ENCODE measurements at places on chromosomes 2 and 18.

- DNase-seq: no peak
Measured at GRCh38 chr2:233297076-233297475, 10.5 kb upstream of the SAG start.

DNA sequence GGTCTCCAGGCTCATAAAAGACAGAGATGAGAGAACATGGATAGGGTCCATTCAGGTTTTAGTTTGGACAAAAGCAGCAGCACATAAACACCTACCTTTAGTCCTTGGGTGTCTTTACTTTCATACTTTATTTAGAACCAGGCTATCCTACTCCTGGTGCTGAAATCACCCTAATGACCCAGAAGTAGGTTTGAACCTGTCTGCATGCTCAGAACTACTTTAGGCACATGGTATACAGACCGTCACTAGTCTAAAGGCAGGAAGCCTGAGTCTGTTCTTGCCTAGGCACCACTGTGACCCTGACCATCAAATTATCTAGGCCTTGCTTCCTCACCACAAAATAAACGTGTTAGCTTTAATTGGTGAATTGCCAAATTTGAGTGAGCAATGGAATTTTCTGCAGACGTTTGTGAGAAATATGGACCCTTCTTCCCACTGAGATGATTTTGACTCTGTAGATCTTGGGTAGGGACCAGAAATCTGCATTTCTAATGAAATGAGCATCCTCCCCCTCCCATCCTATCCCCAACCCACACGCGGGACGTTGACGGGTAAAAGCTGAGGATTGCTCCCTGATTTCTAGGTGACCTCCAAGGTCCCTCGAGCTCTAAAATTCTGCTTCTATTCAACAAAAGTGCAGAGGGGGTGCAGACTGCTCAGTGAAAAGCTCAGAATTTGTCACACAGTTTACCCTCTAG is 75.1 kb downstream of the PLEKHM3 start:
- no peak for DNase-seq

GRCh38 chr2:175220075-175220474 is 38.6 kb upstream of the ATP5MC3 start:
- no peak for DNase-seq

GRCh38 chr18:78659057-78659456 is 320.6 kb upstream of the SALL3 start:
- DNase-seq: no peak

DNA sequence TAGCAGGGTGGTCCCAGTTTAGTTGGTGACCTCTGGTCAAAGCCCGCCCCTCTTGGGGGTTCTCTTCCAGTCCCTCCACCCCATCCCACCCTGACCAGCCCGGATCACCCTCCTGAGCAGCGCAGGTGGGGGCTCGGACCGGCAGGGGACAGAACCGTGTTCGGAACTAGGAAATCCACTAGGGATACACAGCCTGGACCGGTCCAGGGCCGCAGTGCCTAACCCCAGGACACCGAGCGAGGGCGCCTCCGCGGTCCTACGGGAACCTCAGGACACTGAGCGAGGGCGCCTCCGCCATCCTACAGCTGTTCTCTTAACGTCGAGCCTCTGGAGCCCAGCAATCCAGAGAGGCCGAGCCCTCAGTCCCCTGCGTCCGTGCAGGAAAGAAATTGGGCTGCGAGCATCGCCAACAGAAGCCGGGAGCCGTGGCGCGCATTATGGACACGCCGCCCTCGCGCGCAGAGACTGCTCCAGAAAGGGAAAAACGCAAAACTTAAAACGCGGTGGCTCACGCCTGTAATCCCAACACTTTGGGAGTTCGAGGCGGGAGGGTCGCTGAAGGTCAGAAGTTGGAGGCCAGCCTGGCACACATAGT is 8.5 kb downstream of the RAX start:
- DNase-seq: no peak

GRCh38 chr2:109423556-109424359 is 190.0 kb downstream of the SEPTIN10 start:
- no peak for DNase-seq

DNA sequence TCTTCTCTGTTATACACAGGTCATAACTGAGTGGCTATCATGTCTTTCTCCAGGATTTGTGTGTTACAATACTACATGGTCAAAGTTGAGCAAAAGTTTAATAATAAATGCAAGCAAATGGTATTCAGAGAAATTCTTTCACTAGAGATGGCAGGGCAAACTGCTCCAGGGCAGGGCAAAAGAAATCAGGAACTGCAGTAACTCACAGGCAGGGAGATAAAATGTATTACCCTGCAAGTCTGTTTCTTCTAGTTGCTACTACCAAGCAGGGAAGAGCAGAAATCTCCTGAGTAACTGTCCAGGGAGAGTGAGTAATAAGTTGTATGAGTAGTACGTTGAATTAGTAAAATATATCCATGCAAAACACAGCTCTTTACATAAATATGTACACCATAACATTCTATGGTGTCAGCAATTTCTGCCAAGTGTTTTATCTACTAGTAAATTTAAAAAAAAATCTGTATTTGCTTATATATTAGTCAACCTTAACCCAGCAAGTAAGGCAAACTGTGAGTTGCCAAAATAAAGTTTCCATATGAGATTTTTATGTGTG is 404.1 kb downstream of the ZEB2 start:
- no peak for DNase-seq

DNA sequence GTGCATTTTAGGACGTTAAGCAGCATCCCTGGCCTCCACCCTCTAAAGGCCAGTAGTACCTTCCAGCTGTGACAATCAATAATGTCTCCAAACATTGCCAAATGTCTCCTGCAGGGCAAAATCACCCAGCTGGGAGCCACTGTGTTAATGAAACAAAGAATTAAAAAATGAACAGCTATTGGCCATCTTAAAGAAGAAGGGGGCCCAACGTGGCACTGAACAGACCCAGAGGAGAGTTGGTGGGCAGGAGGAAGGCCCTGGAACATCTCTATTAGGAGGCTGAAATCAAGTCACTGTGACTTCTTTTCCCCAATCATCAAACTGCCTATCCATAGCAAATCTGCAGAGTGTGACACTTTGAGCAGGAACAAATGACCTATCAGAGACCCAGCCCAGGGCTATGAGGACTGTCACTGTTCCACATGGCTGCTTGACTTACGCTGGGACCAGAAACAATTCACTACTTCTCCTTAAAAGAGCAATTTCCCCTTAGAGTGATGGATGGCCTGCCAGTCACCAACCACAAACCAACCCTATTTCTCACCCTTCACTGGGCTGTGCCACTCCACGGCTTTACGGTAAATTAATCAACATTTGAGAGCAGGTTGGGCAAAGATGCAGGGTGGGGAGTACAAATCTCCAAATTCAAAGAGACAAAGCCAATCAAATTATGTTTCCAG is 35.2 kb upstream of the TEX51 start:
- DNase-seq: peak; percentile 76

GRCh38 chr18:57253903-57254302 is 98.5 kb upstream of the ST8SIA3 start:
- no peak for DNase-seq

Measured in hematopoietic multipotent progenitor cell (in vitro differentiated cells).